ENCODE measurements at places on chromosomes 1 and 21.

GRCh38 chr1:15761366-15762128, 3.0 kb downstream of the FBLIM1 start:
- DNase-seq = no peak

DNA sequence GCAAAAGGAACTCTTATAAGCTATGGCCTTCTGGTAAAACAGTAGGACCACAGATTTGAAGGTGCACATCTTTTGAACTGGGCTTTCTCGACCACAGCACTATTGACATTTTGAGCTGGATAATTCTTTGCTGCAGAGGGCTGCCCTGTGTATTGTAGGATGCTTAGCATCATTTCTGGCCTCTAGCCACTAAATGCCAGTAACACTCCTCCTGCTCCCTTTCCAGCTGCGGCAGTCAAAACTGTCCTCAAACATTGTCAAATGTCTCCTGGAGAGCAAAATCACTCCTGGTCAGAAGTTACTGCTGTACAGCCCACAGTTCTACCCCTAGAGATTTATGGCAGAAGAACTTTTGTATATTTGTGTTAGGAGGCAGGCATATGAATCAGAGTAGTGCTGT, 836.7 kb downstream of the PLA2G4A start:
- DNase-seq = no peak

GRCh38 chr1:94039514-94039870, 81.5 kb downstream of the ABCA4 start:
- peak; percentile 93 for DNase-seq

DNA sequence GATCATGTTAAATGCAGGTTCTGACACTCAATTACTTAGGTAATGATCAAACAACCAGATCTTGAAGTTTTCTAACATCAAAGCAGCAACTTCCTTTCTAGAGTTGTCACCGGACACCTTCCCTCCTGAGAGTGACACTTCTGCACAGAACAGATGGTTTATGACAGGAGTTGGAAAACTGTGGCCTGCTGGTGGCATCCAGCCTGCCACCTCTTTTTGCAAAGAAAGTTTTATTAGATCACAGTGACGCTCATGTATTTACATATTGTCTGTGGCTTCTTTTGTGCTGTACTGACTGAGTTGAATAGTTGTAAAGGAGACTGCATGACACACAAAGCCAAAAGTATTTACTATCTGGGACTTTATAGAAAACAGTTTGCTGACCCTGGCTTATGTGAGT, 28.3 kb downstream of the DDR2 start:
- DNase-seq = no peak

GRCh38 chr1:30762152-30762929, 4.8 kb upstream of the LAPTM5 start:
- DNase-seq = no peak

DNA sequence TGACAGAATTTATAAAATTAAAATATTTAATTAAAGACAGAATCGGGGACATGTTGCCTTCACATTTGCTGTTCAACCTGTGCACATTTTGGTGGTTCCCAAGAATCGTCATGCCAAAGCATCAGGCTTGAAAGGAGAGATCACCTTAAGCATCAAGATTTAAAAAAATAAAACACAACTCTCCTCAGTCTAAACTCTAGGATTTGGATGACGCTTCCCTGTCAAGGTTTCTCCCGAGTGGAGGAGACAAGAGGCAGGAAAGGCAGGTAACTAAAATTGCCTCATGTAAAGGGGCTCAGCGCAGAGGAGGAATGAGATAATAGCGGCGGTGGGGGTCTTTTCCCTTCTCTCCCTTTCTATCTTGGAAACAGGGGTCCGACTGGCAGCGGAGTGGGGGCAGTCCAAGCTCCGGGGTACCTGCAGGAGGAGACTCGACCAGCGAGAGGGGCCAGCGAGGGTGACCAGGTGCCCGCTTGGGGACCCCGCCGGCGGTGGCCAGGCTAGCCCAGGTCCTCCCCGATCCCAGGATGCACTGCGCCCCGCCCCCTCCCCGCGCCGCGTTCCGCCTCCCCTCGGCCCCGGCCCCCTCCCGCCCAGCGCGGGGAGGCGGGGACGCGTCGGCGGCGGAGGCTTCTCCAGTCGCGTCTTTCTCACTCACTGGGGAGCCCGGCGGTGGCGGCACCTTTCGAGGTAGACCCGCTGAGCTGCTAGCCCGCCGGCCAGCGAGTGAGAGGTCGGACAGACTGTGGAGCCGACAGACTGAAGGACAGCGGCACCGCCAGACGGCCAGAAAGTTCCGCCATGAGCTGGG, at the start of gene FNBP1L:
FNBP1L (plus strand) TSS at position 638 of the 811 bp plus-strand sequence; CDS start at position 802, 164 bp downstream.
- DNase-seq = peak; percentile 96

DNA sequence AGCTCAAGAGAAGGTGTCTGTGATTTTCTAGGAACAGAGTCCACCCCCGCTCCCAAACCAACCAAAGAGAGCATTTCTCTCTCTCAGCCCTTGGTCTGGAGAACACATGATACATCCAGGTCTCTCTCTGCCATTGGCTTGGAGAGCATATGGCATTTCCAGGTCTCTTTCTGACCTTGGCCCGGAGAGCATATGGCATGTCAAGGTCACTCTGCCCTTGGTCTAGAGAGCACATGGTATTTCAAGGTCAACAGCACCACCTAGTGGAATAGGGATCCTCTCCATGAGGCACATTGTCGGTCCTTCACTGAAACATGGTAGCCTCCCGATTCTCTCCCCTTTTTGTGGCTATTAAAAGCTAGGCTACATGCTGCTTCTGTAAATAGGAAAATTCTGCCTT, 437.7 kb upstream of the OLFM3 start:
- peak; percentile 27 for DNase-seq

DNA sequence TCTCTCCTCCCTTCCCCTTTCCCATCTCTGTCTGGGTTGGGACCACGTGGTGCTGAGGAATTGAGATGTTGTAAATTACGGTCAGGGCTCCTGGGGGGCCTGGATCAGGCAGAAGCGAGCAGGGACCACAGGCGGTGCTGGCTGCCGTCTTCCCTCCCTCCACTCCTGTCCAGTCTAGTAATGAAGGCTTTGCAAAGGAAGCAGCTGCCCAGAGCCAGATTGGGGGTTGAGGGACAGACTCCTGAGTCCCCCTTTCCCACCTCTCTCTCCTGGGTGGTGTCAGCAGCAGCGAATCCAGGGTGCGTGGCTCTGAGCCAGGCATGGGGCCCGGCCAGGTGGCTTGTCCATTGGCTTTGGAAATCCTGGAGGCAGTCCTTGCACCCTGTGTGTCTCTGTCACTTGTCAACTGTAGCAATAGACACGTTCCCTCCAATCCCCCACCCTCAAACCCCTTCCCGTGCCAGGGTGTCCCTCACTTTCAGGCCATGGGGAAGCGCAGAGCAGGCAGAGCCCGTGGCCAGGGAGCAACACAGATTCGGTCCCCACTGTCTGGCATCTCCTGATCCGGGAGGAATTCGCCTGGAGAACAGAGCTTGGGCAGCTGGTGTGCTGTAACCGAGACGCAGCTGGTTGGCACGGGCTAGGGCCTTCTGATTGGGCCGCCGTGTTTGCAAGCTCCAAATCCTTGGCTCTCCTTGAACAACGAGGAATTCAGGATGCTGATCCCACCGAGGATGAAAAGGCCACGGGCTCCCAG, 64.8 kb upstream of the WNT4 start:
- peak; percentile 76 for DNase-seq

GRCh38 chr1:83023212-83023611, 975.7 kb downstream of the TTLL7 start:
- DNase-seq = no peak

DNA sequence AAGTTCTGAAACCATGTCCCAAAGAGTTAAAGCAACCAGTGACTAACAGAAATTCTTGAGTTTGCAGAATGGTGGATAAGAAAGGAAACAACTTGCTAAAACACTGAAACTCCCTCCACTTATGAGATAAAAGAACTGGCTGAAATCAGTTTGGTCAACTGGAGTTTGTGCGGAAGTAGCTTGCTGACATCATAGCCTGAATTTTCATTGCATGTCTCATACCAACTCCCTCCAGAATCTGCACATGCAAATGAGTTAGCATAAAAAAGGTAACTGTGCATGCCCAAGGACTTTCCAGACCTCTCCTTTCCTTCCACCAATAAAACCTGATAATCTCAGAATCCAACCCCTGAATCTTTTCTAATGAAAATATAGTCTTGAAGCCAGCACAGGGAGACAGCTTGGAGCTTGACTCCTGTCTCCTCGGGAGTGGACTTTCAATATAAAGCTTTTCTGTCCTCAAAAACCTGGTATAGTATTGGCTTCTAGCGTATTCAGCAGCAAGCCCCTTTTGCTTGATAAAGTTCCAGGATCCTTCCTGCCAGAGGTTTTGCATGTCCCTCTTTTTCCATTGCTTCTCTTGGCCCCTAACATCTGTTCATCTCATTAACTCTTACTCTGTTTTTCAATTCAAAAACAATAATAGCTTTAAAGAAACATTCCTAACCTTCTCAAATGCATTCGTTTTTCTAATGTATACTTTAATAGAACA, 785.8 kb upstream of the ADGRL4 start:
- DNase-seq = peak; percentile 4

DNA sequence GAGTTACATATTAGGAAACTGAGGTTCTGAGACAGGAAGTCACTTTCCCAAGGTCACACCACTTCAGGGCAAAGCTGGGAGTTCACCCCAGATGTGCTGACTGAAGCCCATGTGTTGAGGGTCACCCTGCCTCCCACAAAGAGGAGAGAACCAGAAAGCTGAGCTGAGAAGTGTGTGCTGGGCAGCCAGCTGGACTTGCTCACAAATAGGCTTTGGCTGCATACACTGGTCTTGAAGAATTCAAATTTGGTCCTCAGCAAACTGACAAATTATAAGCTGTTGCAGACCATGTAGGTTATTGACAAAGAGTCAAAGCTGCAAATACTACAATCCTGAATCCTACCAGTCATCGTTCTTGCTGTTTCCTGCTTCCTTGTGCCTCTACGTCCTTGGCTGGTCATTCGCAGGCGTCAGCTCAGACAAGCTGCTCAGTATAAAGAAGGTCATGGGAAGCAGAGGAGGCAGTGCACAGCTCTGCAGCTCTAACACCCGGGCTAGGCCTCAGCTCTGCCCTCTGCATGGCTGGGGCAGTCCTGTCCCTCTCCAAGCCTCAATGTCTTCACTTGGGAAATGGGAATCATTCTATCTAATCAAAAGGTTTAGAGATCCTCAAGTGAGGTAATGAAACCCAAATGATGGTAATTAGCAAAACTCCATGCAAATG, 40.0 kb downstream of the CDCP2 start:
- DNase-seq = no peak

DNA sequence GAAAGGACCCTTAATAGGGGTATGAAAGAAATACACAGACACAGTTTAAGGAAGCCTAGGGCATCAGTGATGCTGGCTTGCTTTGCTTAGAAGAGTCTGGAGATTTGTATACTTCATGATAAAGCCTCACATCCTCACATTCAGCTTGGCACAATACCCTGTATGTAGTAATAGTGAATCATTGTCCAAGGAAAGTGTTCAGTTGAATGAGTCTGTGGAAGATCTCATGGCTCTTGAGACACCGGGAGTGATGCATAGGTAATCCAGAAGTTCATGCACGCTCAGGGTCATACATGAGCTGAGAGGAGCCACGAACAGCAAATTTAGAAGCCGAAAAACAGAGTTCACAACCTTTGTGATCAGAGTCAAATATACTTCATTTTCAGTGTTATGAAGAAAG, 537.2 kb upstream of the TMPRSS15 start:
- no peak for DNase-seq

DNA sequence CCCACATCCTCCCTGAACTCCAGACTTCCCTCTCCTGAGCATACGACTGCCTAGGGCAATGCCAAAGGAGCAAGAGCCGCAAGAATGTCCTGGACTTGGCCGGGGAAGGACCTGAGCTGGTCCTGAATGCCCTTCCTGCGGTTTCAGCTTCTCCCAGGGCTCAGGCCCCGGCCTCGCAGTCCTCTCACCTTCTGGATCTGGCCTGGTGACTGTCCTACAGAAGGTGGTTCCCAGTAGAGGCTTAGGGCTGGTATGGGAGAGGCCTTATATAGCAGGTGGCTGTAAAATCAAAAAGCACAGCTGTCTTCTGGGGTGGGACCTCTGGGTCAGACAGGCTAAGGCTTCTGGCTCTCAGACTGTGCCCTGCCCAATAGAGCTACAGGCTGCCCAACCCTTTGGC, at the start of gene LYPD8:
LYPD8 (minus strand) TSS at position 243 of the 400 bp plus-strand sequence. CDS start 4,678 bp downstream, outside the sequence.
- DNase-seq = no peak

- DNase-seq = no peak
These were observed 43.9 kb downstream of the L1TD1 start for GRCh38 chr1:62238507-62238906.

- peak; percentile 36 for DNase-seq
These were observed 16.0 kb downstream of the ABCA4 start for GRCh38 chr1:94104776-94105580.

DNA sequence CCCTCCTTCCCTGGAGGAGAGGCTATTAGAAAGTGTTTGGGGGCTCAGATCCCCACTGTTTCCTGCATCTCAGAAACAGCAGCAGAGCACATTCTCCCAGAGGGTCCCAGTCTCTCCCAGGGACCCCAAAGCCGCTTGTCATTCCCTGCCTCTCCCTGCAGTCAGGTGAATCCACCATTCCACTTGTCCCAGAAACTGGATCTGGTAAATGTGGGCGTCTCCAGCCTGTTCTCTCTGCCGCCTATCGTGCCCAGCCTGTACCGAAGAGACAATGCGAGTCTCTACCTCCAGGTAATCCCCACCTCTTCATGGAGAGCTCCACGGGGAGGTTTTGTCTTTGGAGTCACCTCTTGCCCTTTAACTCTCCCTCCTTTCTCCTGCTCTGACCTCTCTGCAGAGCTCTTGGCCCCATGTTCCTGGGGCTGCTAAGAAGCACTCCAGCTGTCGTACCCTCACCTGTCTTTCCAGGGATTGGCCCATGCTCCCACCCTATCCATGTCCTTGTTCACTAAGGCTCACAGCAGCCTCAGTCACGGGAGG, 26.9 kb downstream of the INAVA start:
- DNase-seq = no peak

DNA sequence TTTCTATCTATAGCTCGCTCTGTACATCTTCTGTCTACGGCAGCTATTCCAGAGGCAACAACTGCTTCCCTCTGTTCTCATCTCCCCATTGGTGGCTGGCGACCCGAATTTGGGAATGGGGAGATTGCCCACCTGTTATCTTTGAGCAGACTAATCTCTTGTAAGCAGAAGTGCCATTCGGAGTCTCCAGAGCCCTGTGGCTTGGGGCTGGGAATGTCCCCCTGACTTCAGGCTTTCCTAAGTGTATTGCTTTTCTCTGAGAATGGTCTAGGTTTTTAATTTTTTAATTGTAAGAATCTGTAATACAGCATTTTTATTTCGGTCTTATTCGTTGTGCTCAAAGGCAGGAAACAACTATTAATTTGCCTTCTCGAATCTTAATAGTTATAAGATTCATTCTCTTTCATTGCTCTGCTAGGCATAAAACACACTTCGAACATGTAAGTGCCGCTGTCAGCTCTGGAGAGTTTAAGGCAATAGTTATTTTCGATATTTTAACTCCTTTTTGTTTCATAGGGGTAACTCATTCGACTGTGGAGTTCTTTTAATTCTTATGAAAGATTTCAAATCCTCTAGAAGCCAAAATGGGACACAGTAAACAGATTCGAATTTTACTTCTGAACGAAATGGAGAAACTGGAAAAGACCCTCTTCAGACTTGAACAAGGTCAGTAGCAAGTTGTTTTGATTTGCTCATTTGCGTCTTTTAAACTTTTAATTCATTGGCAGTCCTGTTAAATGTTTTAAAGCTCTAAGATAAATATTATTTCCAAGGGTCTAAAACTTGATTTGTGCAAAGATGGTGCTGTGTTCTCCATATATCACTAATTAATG, 514 bp downstream of the AGL start:
- DNase-seq = no peak

- peak; percentile 88 for DNase-seq
These were observed 328.4 kb downstream of the ZP4 start for GRCh38 chr1:237562242-237562823.

- DNase-seq = no peak
These were observed 125.7 kb upstream of the PBX1 start for GRCh38 chr1:164433141-164433817.

All from eye (tissue), 1 donor.